ENCODE measurements at places on chromosomes 3 and 15.
A peak's percentile ranks its signal among the peaks of the same experiment; 100 is the strongest.

DNA sequence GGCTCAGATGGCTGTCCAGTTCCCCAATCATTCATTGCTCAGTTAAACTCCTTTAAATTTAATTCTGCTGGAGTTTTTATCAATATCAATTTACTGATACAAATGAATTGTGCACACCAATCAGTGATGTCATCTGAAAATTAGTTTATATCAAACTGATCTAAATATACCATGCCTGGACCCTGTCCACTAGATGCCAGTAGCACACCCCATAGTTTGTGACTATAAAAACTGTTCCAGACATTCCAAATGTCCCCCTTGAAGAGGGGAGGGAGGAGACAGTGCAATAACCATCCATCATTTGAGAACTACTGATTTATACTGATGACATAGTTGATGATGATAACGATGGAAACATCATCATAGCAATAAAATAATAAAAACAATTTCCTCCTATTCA lies 232.1 kb downstream of the MAGI1 start:
- no peak for DNase-seq

- DNase-seq = no peak
Measured at GRCh38 chr3:125042725-125043406, 12.9 kb downstream of the HEG1 start.

DNA sequence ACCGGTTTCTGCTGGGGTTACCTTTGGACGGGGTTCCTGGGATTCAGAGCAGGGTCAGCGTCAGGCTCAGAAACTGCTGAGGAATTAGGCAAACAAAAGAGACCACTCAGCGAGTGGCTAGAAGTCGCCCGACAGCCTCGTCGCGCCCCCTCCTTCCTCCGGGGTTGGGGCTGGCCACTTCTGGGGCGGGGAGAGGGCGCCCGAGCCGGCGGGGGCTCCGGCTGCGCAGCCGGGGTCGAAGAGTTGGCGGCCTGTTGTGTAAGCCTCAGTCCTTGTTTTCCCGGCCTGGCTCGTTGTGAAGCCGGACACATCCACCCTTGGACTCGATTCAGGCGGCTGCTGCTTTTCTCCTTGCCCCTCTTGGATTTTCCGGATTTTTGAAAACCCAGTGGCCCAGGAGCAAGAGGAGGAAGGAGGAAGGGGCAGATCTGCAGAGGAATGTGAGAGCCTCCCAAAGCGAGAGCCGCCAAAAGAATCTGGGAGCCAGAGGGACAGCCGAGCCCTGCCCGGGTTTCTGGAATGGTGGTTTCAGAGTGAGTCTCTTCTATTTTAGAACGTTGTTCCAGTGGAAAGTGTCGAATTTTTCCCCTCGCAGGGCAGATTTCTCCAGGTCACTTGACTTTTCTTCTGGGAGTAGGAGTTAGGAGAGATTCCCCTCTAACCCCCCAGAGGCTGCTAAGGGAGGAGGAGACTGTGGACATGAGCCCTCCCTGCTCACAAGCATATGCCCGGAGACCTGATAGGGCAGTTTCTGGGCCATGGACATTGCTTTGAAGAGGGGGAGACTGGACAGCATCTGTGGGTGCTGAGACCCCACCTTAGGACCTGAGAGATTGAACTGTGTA lies 666 bp downstream of the SNX33 start:
- DNase-seq = no peak

- DNase-seq = no peak
Measured at GRCh38 chr15:50791486-50791885, 26.0 kb upstream of the SPPL2A start.

DNA sequence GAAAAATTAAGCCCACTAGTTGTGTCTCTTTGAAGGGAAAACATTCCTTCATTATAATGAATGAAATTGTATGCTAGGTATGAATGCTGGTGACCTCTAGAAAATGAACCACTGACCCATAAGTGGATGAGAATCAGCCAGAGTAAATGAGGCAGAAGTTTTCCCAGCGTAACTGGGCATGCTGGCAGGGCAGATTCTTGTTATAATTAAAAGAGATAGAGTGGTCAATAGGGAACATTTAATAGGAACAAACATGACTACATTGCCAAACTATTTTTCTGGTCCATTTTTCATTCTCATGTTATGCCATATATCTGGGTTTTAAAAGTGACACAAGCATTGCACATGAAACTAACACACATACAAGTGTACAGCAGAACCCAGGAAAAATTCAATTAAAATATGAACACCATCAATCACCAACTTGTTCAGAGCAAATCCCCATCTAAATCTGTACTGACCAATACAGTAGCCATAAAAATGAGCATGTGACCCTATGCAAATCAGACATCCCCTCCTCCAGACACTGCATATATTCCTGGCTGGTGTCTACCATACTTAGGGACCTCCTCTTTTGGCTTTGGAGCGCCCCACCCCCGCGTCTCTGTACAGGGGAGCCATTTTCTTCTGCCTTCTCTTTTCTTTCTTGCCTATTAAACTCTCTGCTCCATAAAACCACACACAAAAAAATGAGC lies 4.0 kb downstream of the CLRN1 start:
- no peak for DNase-seq

DNA sequence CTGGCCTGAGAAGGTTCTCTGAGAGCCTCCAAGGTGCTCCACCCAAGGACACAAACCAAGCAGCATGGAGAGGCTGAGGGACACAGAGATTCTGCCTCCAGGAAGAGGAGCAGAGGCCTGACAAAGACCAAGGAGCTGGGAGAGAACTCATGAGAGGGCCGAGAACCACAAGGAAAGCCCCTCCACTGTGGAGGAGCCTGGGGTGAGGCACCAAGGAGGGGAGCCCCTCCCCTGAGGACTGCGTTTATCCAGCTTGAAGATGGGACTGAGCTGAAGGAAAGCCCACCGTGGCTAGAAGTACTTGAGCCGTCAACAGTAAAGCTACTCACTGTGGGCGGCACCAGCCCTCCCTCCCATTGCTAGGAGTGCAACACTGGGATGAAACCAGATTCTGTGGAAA lies 63.1 kb upstream of the MEF2A start:
- DNase-seq = no peak

GRCh38 chr15:68205954-68206539 lies 915 bp upstream of the CALML4 start:
- no peak for DNase-seq

DNA sequence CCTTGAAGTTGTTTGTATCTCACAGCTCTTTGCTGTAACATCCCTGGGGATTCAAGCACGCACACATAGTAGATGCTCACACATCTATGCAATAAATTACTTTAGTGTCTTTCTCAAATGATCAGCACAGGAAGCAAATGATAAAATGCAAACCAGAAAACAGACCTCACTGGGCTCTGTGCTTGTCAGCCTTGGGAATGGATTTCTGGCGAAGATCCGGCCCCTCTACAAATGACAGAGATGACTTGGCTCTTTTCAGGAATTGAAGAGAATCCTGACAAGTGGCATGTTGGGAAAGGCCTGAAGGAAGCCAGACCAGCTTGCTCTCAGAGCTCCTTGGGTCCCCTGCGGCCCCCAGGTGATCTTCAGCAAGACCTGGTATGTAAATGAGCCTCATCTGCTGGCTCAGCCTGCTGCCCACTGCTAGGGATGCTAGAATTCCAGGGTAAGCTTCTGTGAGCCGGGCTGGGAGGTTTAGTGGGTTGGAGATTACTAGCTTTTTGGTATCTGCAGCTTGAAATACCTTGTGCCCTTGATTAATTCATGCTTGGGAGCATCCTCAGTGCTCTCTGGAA lies 54.1 kb downstream of the LPP start:
- DNase-seq = no peak

GRCh38 chr3:56956906-56957305 lies 103.6 kb upstream of the SPATA12 start:
- DNase-seq = no peak

DNA sequence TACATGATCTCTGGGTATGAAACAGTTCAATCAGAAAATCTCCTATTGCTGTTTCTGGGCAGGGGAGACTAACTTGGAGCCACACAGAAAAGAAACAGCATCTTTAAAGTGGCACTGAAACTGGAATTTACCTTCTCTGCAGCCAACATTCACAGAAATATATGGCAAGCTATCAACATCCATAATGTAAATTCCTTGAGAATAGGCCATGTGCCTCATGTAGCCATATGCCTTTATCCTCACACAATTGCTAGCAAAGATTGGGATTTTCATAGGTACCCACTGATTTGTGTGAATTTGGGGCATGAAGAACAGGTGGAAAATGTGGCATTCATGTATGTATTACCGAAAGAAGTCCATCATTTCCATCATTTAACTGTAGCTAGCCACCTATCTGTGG lies 386.3 kb upstream of the TMCO5A start:
- DNase-seq = no peak

GRCh38 chr3:31985831-31986230 lies 4.3 kb downstream of the ZNF860 start:
- DNase-seq = no peak

- DNase-seq = no peak
Measured at GRCh38 chr3:120764206-120764605, 21.7 kb downstream of the GTF2E1 start.

- no peak for DNase-seq
Measured at GRCh38 chr3:77935418-77935817, 895.5 kb downstream of the ROBO2 start.

- peak; percentile 58 for DNase-seq
Measured at GRCh38 chr15:59689626-59690236, 611 bp upstream of the BNIP2 start.

DNA sequence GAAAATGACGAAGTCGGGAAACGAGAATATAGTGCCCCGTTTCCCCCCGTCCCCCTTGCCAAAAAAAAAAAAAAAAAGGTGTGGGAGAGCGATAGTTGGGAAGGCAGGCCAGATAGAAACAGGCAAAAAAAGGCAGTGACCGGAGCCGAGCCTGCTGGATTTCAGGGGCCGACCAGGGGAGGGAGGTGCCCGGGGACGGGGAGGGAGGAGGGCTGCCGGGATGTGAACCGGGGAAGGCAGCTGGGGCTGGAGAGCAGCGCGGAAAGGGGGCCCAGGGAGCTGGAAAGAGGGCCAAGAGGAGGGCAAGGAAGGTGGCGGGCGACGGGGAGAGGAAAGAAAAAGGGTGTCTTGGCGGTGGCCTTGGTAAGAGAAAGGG lies 837 bp downstream of the LRRN1 start:
- no peak for DNase-seq

GRCh38 chr3:191085091-191085490 lies 114.0 kb upstream of the OSTN start:
- DNase-seq = no peak

- no peak for DNase-seq
Measured at GRCh38 chr3:32620611-32621310, 50.1 kb upstream of the DYNC1LI1 start.

DNA sequence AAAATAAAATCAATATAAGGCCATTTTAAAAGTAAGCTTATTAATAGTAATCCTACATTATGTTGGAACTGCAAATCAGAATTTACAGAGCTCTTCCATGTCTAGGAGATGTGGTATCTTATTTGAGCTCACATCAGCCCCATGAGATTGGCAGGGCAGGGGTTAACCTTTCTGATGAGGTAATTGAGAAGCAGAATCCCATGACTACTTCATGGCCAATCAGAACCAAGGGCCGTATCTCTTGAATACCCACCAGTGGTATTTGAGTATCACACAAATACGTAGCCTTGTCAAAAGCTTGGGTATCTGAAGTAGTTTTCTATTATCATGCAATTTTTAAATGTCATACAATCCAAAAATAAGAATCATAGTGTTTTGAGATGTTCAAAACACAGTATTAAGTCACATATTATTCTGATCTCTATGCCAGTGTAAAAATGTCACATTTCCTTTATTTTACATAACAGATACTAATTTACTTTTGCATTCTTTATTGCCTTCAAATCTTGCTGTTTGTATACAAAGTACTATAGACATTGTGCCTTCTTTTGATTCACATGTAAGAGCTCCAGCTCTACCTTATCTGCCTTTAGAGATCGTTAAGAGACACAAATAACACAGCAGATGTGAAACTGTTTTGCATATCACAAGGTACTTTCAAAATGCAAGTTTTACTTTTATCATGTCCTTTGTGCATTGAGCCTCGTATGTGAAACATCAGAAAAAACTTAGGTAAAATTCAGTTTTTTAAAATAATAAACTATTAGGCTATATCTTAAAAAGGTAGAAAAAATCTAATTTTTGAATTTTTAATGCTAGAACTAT lies 251.7 kb upstream of the GOLGA6L4 start:
- no peak for DNase-seq

- no peak for DNase-seq
Measured at GRCh38 chr3:116112696-116113095, 332.6 kb downstream of the LSAMP start.

DNA sequence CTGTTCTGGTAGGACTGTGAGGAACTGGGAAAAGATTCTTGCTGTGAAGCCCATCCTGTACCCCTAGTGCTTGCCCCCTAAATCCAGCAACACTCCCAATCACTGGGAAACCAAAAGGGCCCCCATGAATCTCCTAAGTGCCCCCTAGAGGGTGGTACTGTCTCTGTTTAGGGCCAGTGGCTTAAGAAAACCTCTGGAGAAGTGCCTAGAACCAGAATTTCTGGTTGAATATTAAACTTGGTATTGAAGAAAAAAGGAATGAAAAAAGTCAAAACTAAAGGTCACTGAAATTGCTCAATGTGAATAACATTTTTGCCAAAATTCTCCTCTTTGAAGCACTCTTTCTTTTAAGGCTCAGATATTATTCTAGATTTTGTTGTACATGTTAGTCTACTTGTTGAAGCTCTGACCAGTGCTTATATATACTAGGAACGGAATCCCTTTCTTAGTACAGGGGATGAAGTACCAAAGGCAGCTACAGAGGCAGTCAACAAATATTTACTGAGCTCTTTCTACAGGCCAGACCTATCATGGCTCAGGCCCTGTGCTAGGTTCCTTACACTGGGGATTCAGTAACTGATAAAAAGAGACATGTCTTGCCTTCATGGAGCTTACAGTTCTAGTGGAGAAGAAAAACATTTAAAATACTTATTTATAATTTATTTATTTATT lies 138.8 kb downstream of the MYLK start:
- DNase-seq = no peak

DNA sequence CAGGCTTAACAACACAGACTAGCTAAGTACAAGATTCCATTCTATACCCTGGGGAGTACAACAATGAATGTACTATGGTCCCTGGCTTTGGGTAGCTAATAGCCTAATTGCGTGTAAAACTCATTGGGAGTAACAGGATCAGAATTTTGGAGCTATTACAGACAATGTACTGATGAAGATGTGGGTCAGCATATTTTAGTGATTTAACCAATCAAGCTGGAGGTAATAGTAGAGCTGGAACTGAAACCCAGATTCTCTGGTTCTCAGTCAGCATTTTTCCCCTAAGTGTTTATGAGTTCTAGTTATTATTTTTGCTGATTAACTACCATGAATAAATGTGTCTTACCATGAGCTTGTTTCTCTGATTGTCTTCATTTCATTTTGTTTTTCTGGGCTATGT lies 578.7 kb downstream of the NLGN1 start:
- no peak for DNase-seq

DNA sequence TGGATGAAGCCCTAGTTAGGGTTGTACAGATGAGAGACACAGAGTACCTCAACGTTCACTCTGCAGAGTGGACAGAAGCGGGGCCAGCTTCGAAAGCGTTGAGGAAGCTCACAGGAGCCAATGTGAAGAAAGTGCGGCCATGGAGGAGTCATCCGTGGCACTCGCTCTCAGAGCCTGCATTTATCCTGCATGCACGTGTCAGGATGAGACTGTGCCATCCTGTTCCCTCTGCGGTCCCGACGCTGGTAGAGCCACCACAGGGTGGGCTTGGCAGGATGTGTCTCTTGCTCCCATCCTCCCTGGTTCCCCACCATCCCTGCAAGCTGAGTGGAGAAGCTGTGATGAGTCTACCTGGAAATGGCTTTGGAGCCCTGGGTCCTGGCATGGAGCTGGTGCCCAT lies 39.3 kb downstream of the KLHL25 start:
- DNase-seq = no peak

- DNase-seq = no peak
Measured at GRCh38 chr3:124121379-124122312, 129.7 kb upstream of the ROPN1 start.

GRCh38 chr15:80736560-80736959 lies 41.5 kb downstream of the ABHD17C start:
- DNase-seq = no peak
